ENCODE measurements at places on chromosomes 3 and 15. TPM values are rescaled to one million over a fixed set of nuclear protein-coding genes. Genes with fewer than 3 reads are reported as not detected.

- H3K27ac ChIP-seq = no peak overlapping the region
- DNase-seq = no peak
- peaks cover 3% of the 10 kb centered on the region for H3K27me3 ChIP-seq
- H3K4me3 ChIP-seq = no peak overlapping the region
- H3K36me3 ChIP-seq = no peaks in the 10 kb centered on the region
Observed at GRCh38 chr3:50222169-50222528, 13.9 kb upstream of the GNAI2 start.

The NR2E3 gene
- 3.4 TPM for total RNA-seq

DNA sequence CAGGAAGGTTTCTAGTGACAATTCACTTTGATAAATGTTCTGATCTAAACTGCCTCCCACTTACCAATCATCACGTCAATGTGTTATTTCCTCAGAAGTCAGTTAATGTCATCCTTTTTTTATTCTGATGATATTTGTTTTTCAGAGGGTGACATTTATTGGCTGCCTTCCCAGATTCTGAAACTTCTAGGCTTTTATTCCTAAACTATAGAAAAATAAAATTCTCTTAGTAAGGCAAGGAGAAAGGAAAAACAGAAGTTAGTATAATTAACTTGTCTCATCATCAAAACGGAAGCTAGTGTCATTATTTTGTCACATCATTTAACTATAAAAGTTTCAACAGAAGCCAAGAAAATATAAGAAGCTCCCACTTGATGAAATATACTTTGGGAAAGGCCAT lies 100.0 kb upstream of the C3orf80 start:
- peak; percentile 13 for DNase-seq
- H3K27ac ChIP-seq = no peak overlapping the region
- no peaks in the 10 kb centered on the region for H3K4me1 ChIP-seq

GRCh38 chr3:179288845-179289244 lies 34.0 kb upstream of the ZNF639 start:
- H3K4me1 ChIP-seq = no peaks in the 10 kb centered on the region
- no peak overlapping the region for H3K27ac ChIP-seq
- H3K36me3 ChIP-seq = no peaks in the 10 kb centered on the region
- DNase-seq = no peak
- no peak overlapping the region for H3K4me3 ChIP-seq
- no peaks in the 10 kb centered on the region for H3K27me3 ChIP-seq

DNA sequence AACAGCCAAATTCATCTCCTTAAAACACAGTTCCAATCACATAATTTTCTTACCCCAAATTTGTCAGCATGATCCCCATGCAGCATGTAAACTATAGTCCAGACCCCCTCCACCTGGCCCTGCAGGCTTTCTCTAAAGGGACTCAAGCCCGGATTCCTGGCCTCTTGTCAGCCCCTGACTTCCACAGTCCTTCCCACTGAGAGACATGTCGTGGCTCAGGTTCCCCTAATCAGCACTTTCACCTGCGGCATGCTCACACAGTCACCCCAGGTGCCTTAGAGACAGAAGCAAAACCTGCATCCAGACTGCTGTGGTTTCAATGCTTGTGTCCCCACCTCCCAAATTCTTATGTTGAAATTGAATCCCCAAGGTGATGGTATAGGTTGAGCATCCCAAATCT lies 372.7 kb upstream of the ATP10A start:
- H3K27me3 ChIP-seq = no peaks in the 10 kb centered on the region
- no peak overlapping the region for H3K27ac ChIP-seq
- DNase-seq = no peak
- no peak overlapping the region for H3K4me3 ChIP-seq
- no peaks in the 10 kb centered on the region for H3K4me1 ChIP-seq

DNA sequence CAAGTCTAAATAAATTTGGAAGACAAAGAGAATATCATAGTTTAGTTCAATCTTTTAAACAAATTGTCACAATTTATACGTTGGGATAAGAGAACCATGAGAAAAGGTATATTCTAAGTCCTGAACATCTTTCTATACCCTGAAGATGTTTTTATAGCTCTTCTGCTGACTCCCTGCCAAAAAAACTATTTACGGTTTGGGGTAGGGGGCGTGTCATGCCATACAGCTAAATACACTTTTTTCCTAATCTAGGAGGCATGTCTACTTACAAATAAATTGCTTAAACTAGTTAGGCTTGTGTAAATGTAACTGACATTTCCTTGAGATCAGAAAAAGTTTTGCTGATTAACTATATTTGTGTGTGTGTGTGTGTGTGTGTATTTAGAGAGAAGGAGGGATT lies 163.3 kb downstream of the PGPEP1L start:
- no peaks in the 10 kb centered on the region for H3K36me3 ChIP-seq
- H3K4me3 ChIP-seq = no peak overlapping the region
- H3K27me3 ChIP-seq = no peaks in the 10 kb centered on the region
- no peak for DNase-seq
- peaks cover 3% of the 10 kb centered on the region for H3K4me1 ChIP-seq
- H3K27ac ChIP-seq = no peak overlapping the region

GRCh38 chr3:192022412-192022811 lies 561.4 kb downstream of the PYDC2 start:
- H3K27me3 ChIP-seq = no peaks in the 10 kb centered on the region
- H3K4me3 ChIP-seq = no peak overlapping the region
- no peaks in the 10 kb centered on the region for H3K4me1 ChIP-seq
- H3K36me3 ChIP-seq = no peaks in the 10 kb centered on the region
- no peak overlapping the region for H3K27ac ChIP-seq
- DNase-seq = peak; percentile 22

- H3K27me3 ChIP-seq = no peaks in the 10 kb centered on the region
- no peak overlapping the region for H3K4me3 ChIP-seq
- no peak for DNase-seq
- no peaks in the 10 kb centered on the region for H3K4me1 ChIP-seq
Observed at GRCh38 chr3:18351823-18352744, 73.1 kb downstream of the SATB1 start.

DNA sequence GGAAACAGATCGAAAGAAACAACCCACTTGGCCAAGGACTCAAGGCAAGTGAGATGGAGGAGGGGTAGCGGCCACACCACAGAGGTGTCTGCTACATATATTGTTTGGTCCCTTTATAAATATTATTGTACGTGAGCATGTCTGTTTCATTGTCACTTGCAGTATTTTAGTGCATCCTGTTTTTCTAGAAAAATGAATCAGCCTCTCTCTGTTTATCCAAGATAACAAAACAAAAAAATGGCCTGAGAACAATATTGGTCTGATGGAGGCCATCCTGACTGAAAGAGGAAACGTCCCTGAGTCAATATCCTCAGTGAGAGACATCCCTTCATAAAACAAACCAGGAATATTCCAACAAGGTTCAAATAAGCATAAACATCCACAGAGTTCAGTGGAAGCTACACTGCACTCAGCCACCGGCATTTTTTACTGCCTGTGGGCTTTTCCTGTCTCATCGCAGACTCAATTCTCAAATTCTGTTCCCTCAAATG lies 42.0 kb downstream of the WWTR1 start:
- H3K4me1 ChIP-seq = peaks cover 3% of the 10 kb centered on the region
- H3K4me3 ChIP-seq = no peak overlapping the region
- no peaks in the 10 kb centered on the region for H3K27me3 ChIP-seq

- DNase-seq = no peak
- no peak overlapping the region for H3K4me3 ChIP-seq
- H3K27me3 ChIP-seq = peaks cover 4% of the 10 kb centered on the region
Observed at GRCh38 chr15:91983729-91984340, 130.3 kb downstream of the SLCO3A1 start.

DNA sequence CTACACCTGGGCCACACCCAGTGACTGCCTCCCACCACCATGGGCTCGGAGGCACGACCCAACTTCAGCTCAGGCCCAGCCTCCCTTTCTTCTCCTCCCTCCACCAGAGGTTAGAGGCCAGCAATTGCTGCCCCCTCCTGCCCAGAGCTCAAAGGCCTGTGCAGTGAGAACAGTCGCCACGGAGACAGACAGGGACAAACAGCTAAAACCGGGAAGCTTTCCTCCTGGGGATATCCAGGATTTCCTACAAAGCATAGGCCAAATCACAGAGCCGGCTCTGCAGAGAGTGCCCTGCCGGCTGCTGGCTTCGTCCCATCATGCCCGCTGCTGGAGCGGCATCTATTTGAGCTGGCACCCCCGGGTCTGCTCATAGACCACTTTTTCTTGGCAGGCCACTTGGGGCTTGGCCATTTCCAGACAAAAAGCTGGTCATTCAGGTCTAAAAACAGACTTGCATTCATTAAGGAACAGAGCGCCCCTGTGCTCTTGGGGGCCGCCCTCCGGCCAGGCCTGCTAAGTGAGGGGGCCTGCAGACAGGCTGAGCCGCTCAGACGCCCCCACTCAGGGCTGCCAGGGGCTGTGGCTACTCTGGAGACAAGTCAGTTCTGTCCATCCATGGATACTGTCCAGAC lies 17.5 kb downstream of the GRAMD2A start:
- peak overlapping the region; percentile 22 for H3K27ac ChIP-seq
- H3K4me3 ChIP-seq = no peak overlapping the region
- DNase-seq = peak; percentile 73
- H3K27me3 ChIP-seq = peaks cover 23% of the 10 kb centered on the region
- no peaks in the 10 kb centered on the region for H3K36me3 ChIP-seq
- H3K4me1 ChIP-seq = peaks cover 22% of the 10 kb centered on the region

DNA sequence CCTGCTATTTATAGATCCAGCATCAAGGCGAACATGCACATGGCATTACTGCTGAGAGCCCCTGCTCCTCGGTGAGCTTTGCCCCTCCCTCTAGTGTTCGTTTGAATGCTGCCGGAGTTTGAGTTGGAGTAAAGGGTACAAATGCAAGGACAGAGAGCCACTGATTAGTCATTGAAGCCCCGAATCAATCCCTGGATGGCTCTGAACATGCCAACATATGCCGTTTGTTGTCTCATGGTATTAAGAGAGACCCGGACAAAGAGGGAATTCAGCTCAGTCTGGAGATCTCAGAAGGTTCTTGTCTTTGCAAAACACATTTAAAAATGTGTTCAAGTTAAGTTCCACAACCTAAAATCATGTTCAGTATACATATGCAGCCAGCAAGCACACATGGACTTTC lies 789.2 kb upstream of the NR2F2 start:
- DNase-seq = peak; percentile 16
- no peak overlapping the region for H3K27ac ChIP-seq
- no peak overlapping the region for H3K4me3 ChIP-seq
- no peaks in the 10 kb centered on the region for H3K36me3 ChIP-seq

Measured in muscle of leg (tissue), 16 donors.